ENCODE measurements at places on chromosomes 4 and X. TPM values are rescaled to one million over a fixed set of nuclear protein-coding genes. Genes with fewer than 3 reads are reported as not detected.

APELA gene
- not detected for total RNA-seq

HSFX3 gene
- total RNA-seq: not detected

AP1S2 gene
- 74.6 TPM for total RNA-seq

PAGE2 gene
- not detected for total RNA-seq

JCHAIN gene
- total RNA-seq: not detected

CWH43 gene
- total RNA-seq: not detected

ATXN3L gene
- total RNA-seq: not detected

ESX1 gene
- total RNA-seq: not detected

ASB5 gene
- total RNA-seq: not detected

NLRP2B gene
- total RNA-seq: under 0.01 TPM

MSANTD1 gene
- total RNA-seq: 0.82 TPM

APBB2 gene
- total RNA-seq: 79.8 TPM

ARHGAP6 gene
- 0.06 TPM for total RNA-seq

DCAF8L2 gene
- not detected for total RNA-seq

FGG gene
- not detected for total RNA-seq

VCX2 gene
- total RNA-seq: not detected

FHDC1 gene
- total RNA-seq: under 0.01 TPM

SRPX gene
- 64.1 TPM for total RNA-seq

LGI2 gene
- 0.06 TPM for total RNA-seq

ADAM29 gene
- total RNA-seq: 0.06 TPM

IL9R gene
- 0.06 TPM for total RNA-seq

EDA2R gene
- total RNA-seq: 1.8 TPM

PGRMC2 gene
- 90.6 TPM for total RNA-seq

IGSF1 gene
- not detected for total RNA-seq

APLN gene
- total RNA-seq: 213 TPM

MAGEB17 gene
- not detected for total RNA-seq

HS6ST2 gene
- total RNA-seq: 0.13 TPM

PLAC8 gene
- total RNA-seq: 0.19 TPM

SMIM43 gene
- 0.65 TPM for total RNA-seq

TLR3 gene
- 1.9 TPM for total RNA-seq

USP17L28 gene
- total RNA-seq: not detected

TNIP3 gene
- total RNA-seq: 0.25 TPM

PABPC5 gene
- 0.49 TPM for total RNA-seq

ETFDH gene
- 13.1 TPM for total RNA-seq

ODAPH gene
- total RNA-seq: not detected

PCDH7 gene
- under 0.01 TPM for total RNA-seq

SH3RF1 gene
- total RNA-seq: 11.1 TPM

TCP11X2 gene
- total RNA-seq: not detected

NSUN7 gene
- total RNA-seq: under 0.01 TPM

CFAP47 gene
- not detected for total RNA-seq

GDPD2 gene
- not detected for total RNA-seq

ZBTB33 gene
- 9.9 TPM for total RNA-seq

MFAP3L gene
- 0.16 TPM for total RNA-seq

SSX4 gene
- not detected for total RNA-seq

PPBP gene
- not detected for total RNA-seq

FAAH2 gene
- 0.16 TPM for total RNA-seq

EPHA5 gene
- total RNA-seq: under 0.01 TPM

AFP gene
- not detected for total RNA-seq

NAP1L5 gene
- 5.2 TPM for total RNA-seq

WWC2 gene
- total RNA-seq: 15.9 TPM

FRG2 gene
- under 0.01 TPM for total RNA-seq

HMX1 gene
- not detected for total RNA-seq

FAM53A gene
- 1.7 TPM for total RNA-seq

GC gene
- not detected for total RNA-seq

RADX gene
- total RNA-seq: 0.65 TPM

AMBN gene
- not detected for total RNA-seq

SPANXA2 gene
- total RNA-seq: not detected

SLC9A7 gene
- 3.9 TPM for total RNA-seq

All from bladder microvascular endothelial cell (primary cell).